ENCODE measurements at places on chromosomes 5 and 9. TPM values are rescaled to one million over a fixed set of nuclear protein-coding genes. Genes with fewer than 3 reads are reported as not detected.

GRCh38 chr5:179368126-179368805 lies 23.0 kb upstream of the ADAMTS2 start:
- DNase-seq = no peak

Gene LCN6
- total RNA-seq = not detected

Gene SLC25A48
- not detected for total RNA-seq

- peak; percentile 50 for DNase-seq
These were observed 253.4 kb downstream of the ARHGAP26 start for GRCh38 chr5:143023411-143024096.

GRCh38 chr5:78591138-78591612 lies 57.4 kb downstream of the LHFPL2 start:
- no peak for DNase-seq

Gene KCNMB1
- not detected for total RNA-seq

Gene ANGPTL2
- total RNA-seq = not detected

DNA sequence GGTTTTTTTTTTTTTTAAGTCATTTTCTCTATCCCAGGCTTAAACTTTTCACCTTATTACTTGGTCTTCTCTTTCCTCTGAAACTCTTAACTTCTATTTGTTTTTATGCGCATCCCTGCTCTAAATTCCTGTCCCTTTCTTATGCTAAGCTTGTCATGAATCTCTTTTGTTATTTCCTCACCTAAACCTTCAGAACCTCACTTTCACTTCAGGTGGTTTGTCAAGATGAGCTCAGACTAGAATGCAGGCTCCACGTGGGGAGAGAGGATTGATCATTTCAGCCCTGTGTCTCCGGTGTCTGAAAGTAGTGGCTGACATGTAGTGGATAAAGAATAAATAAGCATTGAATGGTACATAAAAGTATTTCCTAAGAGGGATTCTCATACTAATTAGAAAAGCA lies 63.6 kb downstream of the ANXA1 start:
- no peak for DNase-seq

GRCh38 chr5:95958310-95959014 lies 3.2 kb downstream of the ELL2 start:
- no peak for DNase-seq

DNA sequence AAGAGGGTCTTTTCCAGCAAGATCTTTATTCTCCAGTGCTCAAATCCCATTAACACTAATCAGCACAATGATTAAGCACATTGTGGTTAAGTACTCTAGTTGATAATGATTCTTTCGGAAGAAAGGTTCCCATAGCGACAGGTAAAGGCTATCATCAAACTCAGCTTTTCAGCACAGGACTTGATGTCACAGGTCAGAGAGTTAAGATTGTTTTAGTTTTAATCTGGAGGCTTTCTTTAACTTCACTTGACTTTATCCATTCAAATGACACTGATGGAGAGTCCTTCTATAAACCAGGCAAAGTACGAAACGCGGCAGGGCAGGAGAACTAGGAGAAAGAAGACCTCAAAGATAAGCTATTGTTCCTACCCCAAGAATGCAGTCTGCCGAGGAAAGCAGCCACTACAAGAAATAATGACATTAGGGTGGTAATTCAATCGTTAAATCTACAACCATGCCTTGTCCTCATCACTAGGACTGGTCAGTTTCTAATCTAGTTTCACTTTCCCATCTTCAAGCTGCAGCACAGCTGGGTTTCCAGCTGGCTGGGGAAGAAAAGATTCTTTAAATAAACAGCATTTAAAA lies 4.6 kb downstream of the NRG2 start:
- no peak for DNase-seq

DNA sequence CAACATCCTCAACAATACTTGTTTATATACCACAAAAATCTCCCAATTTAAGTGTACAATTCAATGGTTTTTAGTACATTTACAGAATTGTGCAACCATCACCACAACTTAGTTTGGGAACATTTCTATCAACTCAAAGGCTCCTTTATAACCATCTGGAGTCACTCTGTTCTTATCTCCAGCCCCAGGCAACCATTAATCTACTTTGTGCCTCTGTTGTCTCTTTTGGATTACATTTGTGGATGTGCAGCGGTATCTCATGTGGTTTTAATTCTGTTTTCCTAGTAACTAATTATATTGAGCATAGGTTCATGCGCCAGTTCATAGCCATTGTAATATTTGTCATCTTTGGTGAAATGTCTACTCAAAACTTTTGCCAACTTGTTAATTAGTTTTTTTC lies 14.4 kb downstream of the ADAMTS19 start:
- no peak for DNase-seq

- no peak for DNase-seq
These were observed 13.4 kb downstream of the RGS7BP start for GRCh38 chr5:64519263-64519662.

- no peak for DNase-seq
These were observed 7.2 kb downstream of the RNF145 start for GRCh38 chr5:159202151-159202550.

DNA sequence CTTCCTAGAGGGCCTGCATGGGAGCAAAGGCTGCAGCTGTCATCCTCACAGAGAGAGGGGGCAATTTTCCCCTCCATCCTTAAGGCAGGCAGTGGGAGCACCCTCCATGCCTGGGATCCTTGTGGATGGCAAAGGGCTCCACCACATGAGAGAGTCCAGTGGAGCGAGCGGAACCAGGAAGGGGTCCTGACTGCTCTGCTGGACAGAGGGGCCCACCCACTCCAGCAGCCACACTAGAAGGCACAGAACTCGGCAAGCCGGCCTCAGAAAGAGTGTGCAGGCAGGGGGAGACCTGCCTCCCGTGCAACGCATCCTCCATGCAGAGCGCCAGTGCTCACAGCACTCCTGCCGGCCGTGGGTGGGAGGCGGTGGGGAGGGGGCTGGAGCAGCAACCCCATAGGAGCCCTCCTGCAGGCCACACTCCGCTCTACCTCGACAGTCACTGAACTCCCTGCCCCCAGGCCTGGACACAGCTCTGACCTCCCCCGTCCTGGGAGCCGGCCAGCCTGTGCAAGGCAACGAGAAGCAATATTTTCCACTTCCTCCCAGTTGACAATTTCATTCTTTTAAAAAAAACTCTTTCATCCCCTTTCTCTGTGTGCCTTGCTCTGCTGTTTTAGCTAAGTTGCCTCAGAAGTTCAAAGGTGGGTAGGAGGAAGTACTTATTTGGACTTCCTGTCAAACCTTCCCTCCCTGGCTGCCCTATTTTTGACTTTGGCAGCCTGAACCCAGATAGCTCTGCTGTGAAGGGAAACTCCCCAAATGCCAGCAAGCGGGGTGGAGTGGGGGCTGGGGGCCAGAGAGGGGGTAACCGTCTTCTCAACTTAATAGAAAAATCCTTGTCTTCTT lies 5.3 kb upstream of the LCP2 start:
- peak; percentile 60 for DNase-seq

- no peak for DNase-seq
These were observed 16.4 kb upstream of the C5orf58 start for GRCh38 chr5:170216257-170216864.

DNA sequence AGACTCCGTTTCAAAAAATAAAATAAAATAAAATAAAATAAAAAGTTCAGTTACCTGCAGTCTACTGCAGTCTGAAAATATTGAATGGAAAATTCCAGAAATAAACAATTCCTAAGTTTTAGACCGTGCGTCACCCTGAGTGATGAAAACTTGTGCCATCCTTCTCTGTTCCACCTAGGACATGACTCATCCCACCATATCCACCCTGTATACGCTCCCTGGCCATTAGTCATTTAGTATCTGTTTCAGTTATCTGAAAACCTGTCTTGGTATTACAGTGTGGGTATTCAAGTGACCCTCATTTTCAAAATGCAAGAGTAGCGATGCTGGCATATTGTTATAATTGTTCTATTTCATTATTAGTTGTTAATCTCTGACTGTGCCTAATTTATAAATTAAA lies 51.8 kb upstream of the TEX48 start:
- DNase-seq = no peak

Gene ADAMTSL2
- not detected for total RNA-seq

- DNase-seq = no peak
These were observed 120.1 kb downstream of the SNX18 start for GRCh38 chr5:54637654-54638053.

- DNase-seq = no peak
These were observed 129.6 kb upstream of the ABCA1 start for GRCh38 chr9:105057551-105057950.

Gene TIMD4
- 27.3 TPM for total RNA-seq

- DNase-seq = no peak
These were observed 66.1 kb upstream of the ADRA1B start for GRCh38 chr5:159850160-159850559.

Gene UAP1L1
- total RNA-seq = 14.9 TPM

Gene AFF4
- 40.9 TPM for total RNA-seq
